Karpas-422 (cell line): ENCODE measurements at places on chromosomes 3 and 15.

GRCh38 chr3:172229462-172229861 is 190.1 kb downstream of the FNDC3B start:
- no peak for DNase-seq
- H3K36me3 ChIP-seq, result no peaks in the 10 kb centered on the region
- H3K27ac ChIP-seq, result no peak overlapping the region
- no peaks in the 10 kb centered on the region for H3K27me3 ChIP-seq

GRCh38 chr3:16494814-16495431 is 18.6 kb downstream of the RFTN1 start:
- H3K4me3 ChIP-seq, result no peak overlapping the region
- H3K4me1 ChIP-seq, result peaks cover 93% of the 10 kb centered on the region
- H3K27ac ChIP-seq, result peak overlapping the region; percentile 99
- no peak for DNase-seq

GRCh38 chr15:88529021-88529630 is 17.4 kb downstream of the DET1 start:
- no peak overlapping the region for H3K4me3 ChIP-seq
- no peaks in the 10 kb centered on the region for H3K27me3 ChIP-seq
- DNase-seq, result no peak

- H3K4me1 ChIP-seq, result no peaks in the 10 kb centered on the region
- DNase-seq, result no peak
- H3K27ac ChIP-seq, result no peak overlapping the region
Observed at GRCh38 chr15:87099916-87100315, 1020.2 kb downstream of the AGBL1 start.
